ENCODE measurements at places on chromosomes 16 and 17.
A peak's percentile ranks its signal among the peaks of the same experiment; 100 is the strongest.

DNA sequence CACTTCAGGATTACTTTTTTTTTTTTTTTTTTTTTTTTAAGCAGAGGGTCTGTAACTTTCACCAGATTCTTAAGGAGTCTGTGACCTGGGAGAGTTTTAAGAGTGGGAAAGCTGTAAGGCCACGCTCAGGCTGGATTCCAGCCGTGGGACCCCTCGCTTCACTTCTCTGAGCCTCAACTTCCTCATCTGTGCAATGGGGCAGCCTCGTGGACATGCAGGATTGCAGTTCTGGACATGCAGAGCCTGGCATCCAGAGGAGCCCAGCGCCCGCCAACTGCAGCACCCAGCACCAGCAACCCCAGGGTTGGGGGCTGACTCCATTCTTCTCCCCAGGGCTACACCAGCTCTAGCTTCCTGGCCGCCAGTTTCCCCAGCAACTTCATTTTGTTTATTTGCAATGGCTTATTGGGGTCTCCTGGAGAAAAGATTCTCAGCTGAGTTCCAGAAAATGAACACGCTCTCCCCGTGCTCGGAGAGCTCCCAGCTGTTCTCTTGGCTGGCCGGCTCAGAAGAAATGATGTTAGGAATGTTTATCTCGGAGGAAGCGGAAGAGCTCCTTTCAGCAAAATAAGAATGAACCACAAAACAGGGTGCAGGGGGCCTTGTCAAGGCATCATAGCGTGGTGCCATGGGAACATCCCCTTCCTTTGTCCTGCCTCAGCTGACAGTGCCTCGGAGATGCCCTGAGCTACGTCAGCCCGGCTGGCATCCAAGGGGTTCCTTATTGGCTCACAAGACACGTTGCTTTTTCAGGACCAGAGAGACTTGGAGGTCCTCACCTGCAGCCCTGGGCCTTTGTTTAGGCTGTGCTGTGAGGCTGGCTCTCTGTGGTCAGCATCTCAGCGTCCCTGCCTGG is 22.9 kb upstream of the ZCCHC14 start:
- H3K4me1 ChIP-seq = no peaks in the 10 kb centered on the region
- no peak for DNase-seq
- no peak overlapping the region for H3K27ac ChIP-seq

- H3K36me3 ChIP-seq = peaks cover 72% of the 10 kb centered on the region
- no peak overlapping the region for H3K4me3 ChIP-seq
- no peak for DNase-seq
These were observed 39.5 kb downstream of the USP7 start for GRCh38 chr16:8924214-8924613.

DNA sequence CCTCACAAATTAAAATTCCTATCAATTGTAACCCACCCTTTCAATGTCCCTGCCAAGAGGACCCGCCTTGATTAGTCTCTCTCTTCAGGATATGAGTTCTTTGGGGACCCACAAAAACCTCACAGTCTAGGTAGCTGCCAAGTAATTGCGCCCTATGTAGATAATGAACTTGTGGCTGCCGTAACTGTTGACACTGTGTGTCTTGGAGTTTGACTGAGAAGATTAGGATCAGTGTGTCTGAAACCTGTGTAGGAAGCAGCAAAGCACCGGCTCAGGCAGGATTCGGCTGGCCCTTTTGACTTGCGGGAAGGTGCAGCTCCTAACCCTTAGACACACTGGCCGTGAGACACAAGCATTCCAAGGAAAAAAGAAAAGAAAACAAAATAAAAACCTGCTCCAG is 17.8 kb upstream of the SLC6A4 start:
- H3K4me3 ChIP-seq = no peak overlapping the region
- no peak overlapping the region for H3K27ac ChIP-seq
- H3K36me3 ChIP-seq = peaks cover 56% of the 10 kb centered on the region
- no peaks in the 10 kb centered on the region for H3K27me3 ChIP-seq
- no peaks in the 10 kb centered on the region for H3K4me1 ChIP-seq
- no peak for DNase-seq

- H3K27ac ChIP-seq = peak overlapping the region; percentile 12
- no peaks in the 10 kb centered on the region for H3K27me3 ChIP-seq
- peak; percentile 46 for DNase-seq
- peaks cover 15% of the 10 kb centered on the region for H3K4me1 ChIP-seq
- H3K4me3 ChIP-seq = no peak overlapping the region
These were observed 2.3 kb downstream of the SLC5A11 start for GRCh38 chr16:24848065-24848464.

- peaks cover 25% of the 10 kb centered on the region for H3K4me1 ChIP-seq
- H3K27ac ChIP-seq = no peak overlapping the region
These were observed 13.4 kb downstream of the RPTOR start for GRCh38 chr17:80558046-80558445.

- peaks cover 21% of the 10 kb centered on the region for H3K36me3 ChIP-seq
- no peak overlapping the region for H3K27ac ChIP-seq
- H3K4me1 ChIP-seq = peaks cover 9% of the 10 kb centered on the region
- no peak for DNase-seq
These were observed 22.7 kb downstream of the ZNF469 start for GRCh38 chr16:88405216-88406060.

DNA sequence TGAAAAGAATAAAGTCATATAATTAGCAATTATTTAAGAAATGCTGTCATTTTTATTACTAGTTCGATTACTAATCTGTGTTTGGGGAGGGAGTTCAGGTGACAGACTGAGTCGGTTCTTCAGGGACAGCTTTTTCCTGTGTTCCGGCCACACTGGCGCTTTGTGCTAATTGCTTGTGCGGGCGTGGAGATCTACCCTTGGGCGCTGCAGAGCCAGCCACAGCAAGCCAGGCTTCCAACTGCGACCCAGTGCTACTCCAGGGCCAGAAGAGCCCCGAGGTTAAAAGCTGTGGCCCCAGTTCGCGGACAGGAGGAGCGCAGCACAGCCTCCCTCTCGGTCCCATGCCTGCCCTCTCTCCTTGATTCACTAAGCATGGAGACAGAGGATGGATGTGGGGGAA is 6.5 kb upstream of the OR2C1 start:
- no peaks in the 10 kb centered on the region for H3K27me3 ChIP-seq
- DNase-seq = no peak
- no peak overlapping the region for H3K27ac ChIP-seq
- no peak overlapping the region for H3K4me3 ChIP-seq

- H3K4me3 ChIP-seq = no peak overlapping the region
- no peaks in the 10 kb centered on the region for H3K36me3 ChIP-seq
- DNase-seq = no peak
- H3K4me1 ChIP-seq = no peaks in the 10 kb centered on the region
- peaks cover 75% of the 10 kb centered on the region for H3K27me3 ChIP-seq
These were observed 297.5 kb upstream of the FOXF1 start for GRCh38 chr16:86212706-86213436.

GRCh38 chr16:50444526-50444925 is 75.7 kb upstream of the BRD7 start:
- H3K36me3 ChIP-seq = no peaks in the 10 kb centered on the region
- H3K27me3 ChIP-seq = peaks cover 27% of the 10 kb centered on the region
- DNase-seq = peak; percentile 1
- H3K27ac ChIP-seq = no peak overlapping the region

DNA sequence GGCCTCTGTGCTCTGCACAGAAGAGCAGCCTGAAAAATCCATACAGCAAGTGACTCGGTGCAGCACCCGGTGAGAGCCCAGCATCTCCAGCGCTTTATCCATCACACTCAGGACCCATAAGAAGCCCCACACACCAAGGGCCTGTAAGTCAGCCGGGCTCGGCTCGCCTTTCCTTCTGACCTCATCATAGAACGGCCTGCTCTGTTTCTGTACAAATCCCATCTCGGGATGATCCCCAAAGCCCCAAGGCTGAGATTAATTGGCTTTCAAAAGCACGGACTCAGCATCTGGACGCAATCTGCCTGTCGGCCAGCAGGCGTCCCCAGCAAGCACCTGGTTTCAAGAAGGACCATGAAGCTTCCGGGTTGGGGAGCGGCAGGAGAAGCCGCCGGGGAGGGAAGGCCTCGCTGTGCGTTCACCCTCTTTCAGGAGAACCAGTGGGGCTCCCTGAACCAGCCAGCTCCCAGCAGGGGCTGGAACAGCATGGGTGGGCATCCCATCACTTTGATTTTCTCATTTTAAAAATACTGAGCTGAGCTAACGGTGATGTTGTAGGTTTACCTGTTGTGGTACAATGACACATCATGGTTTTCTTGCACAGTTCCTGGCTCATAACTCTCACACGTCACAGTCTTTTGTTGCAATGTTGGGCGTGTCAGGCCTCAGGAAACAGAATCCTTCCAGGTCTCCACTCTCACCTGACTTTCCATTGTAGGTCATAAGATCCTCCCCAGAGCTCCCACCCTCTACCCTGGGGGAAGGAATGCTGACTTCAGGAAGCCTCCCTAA is 6.7 kb downstream of the CCDC57 start:
- H3K27me3 ChIP-seq = no peaks in the 10 kb centered on the region
- peaks cover 27% of the 10 kb centered on the region for H3K4me1 ChIP-seq
- no peak overlapping the region for H3K4me3 ChIP-seq
- peaks cover 9% of the 10 kb centered on the region for H3K36me3 ChIP-seq

DNA sequence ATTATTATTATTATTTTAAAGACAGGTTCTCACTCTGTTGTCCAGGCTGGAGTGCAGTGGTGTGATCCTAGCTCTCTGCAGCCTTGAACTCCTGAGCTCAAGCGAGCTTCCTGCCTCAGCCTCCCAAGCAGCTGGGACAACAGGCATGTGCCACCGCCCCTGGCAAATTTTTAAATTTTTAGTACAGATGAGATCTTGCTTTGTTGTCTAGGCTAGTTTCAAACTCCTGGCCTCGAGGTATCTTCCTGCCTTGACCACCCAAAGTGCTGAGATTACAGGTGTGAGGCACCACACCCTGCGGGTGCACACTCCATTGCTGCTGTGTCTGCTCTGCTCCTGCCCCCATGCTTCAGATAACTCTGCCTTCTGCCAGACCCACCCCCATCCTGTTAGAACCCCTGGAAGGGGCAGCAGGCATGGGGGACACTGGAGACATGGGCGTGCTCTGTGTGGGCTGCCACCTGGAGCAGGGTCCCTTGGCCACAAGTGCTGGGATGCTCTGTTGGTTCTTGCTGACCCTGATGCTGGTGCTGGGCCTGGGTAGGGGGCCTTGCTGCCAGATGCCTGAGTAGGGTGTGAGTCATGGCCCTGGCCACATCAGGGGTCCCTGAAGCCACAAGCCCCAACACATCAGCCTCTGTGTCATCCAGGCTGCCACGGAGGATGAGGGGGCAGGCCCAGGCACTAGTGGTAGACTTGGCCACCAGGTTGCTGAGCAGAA is 2.6 kb downstream of the GGT6 start:
- no peak for DNase-seq
- H3K4me1 ChIP-seq = peaks cover 24% of the 10 kb centered on the region
- H3K27ac ChIP-seq = no peak overlapping the region

GRCh38 chr16:3982216-3982615 is 101.7 kb upstream of the CREBBP start:
- H3K27ac ChIP-seq = no peak overlapping the region
- no peak overlapping the region for H3K4me3 ChIP-seq
- peaks cover 34% of the 10 kb centered on the region for H3K36me3 ChIP-seq
- peaks cover 20% of the 10 kb centered on the region for H3K4me1 ChIP-seq
- no peaks in the 10 kb centered on the region for H3K27me3 ChIP-seq

DNA sequence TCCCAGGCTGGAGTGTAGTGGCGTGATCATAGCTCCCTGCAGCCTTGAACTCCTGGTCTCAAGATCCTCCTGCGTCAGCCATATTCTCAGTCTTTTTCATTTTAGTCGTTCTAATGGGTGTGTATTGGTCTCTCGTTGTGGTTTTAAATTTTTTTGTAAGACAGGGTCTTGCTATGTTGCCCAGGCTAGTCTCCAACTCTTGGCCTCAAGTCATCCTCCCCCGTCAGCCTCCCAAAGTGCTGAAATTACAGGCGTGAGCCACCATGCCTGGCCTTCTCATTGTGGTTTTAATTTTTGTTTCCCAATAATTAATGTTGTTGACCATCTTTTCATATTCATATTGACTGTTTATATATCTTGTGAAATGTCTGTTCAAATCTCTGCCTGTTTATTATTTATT is 8.6 kb downstream of the TMEM94 start:
- peaks cover 4% of the 10 kb centered on the region for H3K4me1 ChIP-seq
- no peaks in the 10 kb centered on the region for H3K27me3 ChIP-seq
- H3K36me3 ChIP-seq = no peaks in the 10 kb centered on the region
- no peak overlapping the region for H3K4me3 ChIP-seq
- no peak overlapping the region for H3K27ac ChIP-seq
- DNase-seq = no peak

DNA sequence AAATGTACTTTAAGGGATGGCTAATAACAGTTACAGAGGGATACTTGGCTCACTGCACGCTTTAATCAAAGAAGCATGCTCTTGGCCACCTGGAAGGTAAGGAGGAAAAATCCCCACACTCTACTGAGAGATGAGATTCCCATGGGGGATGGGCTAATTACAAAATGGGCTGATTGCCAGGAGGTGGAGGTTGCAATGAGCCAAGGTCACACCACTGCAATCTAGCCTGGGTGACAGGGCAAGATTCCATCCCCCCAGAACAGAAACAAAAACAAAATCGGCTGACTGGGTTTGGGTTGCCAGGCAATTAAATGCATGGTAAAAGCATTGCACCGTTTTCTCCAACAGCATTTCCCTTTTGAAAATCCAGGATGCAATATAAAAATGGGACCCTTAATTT is 18.0 kb downstream of the N4BP1 start:
- no peak overlapping the region for H3K4me3 ChIP-seq
- DNase-seq = no peak
- no peak overlapping the region for H3K27ac ChIP-seq
- peaks cover 5% of the 10 kb centered on the region for H3K36me3 ChIP-seq
- H3K27me3 ChIP-seq = no peaks in the 10 kb centered on the region

GRCh38 chr16:3774819-3775218 is 57.5 kb upstream of the TRAP1 start:
- no peak for DNase-seq
- no peaks in the 10 kb centered on the region for H3K27me3 ChIP-seq
- no peak overlapping the region for H3K27ac ChIP-seq
- H3K4me1 ChIP-seq = no peaks in the 10 kb centered on the region
- no peak overlapping the region for H3K4me3 ChIP-seq

DNA sequence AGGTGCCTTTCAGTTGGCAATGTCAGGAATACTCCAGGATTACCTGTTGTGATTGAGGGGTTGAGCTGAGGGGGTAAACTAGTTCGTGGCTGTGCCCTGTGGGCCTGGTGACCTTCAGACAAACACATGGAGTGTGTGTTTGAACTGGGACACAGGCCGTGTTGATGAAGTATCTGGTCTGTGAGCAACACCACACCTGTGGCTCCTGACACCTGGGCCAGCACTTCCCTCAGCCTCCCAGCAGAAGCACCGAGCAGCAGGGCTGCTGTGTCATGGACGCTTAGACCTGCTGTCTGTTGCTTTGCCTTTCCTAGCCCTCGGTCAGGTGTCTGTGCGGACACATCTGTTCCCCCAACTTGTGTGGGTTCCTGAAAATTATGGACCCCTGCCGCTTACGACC is 82.9 kb downstream of the KSR1 start:
- H3K36me3 ChIP-seq = no peaks in the 10 kb centered on the region
- no peak for DNase-seq
- peaks cover 54% of the 10 kb centered on the region for H3K4me1 ChIP-seq
- no peak overlapping the region for H3K27ac ChIP-seq

DNA sequence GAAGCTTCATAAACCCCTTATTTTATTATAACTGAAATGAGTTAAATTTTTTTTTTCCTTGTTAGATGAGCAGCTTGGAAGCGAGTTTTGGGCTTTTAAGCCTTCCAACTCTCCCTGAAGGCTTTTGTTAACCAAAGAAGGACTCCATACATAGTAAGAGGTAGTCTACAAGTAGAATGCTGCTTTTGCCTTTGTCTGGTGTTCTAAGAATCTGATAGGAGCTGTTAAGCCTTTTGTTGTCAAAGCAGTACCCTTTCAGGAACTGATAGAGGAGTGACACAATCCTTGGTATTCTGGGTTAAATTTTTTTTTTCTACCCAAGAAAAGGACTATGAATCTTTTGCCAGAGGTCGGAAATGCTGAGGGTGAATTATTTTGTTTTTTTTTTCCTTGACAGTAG is 26.1 kb downstream of the MAP2K4 start:
- no peaks in the 10 kb centered on the region for H3K36me3 ChIP-seq
- no peak overlapping the region for H3K4me3 ChIP-seq
- H3K27me3 ChIP-seq = no peaks in the 10 kb centered on the region

Measured in mesenchymal stem cell (in vitro differentiated cells and primary cell).